ENCODE measurements at places on chromosomes 12 and 14.
A peak's percentile ranks its signal among the peaks of the same experiment; 100 is the strongest.

DNA sequence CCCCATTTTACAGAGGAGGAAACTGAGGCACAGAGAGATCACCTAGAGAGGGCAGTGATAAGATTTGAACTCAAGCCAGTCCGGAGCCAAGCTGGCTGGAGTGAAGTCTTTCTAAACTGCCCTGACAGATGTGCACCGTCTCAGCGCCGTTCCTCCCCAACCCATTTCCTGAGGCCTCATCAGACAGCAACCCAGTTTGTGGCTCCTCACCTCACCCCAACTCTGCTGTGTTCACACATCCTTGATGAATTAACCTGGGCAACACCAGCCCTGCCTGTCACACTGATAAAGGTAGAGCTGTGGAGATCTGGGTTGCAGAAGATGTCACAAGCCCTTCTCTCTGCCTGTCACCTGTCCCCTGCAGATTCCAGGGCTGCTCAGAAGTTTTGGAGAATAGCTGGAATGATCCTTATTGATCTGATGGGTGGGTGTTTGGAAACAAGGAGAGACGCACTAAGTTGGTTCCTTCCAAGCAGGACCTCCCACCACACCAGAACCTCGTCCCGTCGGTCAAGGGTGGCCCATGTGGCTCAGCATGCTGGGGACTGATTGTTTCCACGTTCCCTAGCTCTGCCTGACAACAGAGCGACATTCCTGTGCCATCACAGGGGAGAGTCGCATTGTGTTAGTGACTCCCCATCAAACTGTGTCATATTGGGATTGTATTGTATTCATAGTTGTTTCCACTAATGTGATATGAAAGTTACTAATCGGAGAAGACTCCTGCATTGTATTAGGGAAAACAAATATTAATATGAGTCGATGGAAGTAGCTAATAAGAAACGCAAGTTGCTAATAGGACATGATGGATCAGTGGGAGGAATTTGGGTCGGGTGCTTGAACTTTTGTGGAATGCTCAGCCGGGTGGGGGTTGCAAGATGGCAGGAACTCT, 200.6 kb downstream of the PHETA1 start:
- no peak for DNase-seq

DNA sequence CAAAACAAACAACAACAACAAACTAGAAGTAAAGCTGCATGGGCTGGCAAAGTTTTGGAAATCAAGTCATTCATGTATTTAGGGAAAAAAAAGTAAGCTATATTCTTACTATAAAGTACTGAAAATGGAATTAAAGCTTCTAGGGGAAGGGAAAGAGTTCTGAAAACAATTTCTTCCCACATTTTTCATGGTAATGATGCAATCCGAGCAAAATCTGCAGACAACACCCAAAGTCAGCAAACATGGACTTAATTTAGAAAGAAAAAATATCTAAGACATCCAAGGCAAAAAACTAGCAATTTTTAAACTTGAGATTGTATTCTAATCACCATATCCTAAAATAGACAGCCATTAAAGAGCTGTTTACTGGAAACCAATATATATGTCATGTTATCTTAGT, 86.3 kb downstream of the LRP6 start:
- DNase-seq: no peak

- peak; percentile 19 for DNase-seq
These were observed 501.0 kb downstream of the RERGL start for GRCh38 chr12:17588968-17589367.

DNA sequence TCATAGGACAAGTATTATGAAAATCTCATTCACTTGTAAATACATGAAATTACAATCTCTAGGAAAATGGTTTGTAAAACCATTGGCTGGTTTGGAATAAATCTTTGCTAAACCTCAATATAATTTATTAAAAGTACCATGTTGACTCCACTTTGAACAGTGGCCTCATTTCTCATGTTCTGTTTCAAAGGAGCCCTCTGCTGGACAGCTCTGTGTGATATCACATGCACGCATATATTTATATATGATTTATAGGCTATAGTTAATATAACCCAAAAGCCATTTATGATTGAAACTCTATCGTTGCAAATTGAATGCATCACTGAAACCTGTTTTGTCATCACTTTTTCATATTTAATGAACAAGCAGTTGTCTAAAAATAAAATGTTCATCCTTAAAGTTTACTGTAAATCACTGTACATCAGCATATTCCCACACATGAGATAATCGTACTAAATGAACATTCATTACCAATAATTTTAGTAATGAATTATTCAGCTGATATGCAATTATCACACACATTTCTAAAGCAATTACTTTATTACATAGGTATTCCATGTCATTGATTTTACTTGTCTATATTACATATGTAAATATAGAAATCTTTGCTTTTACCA, 493.8 kb downstream of the NPAS3 start:
- DNase-seq: no peak

- no peak for DNase-seq
These were observed 163.7 kb upstream of the HIF1A start for GRCh38 chr14:61531465-61532122.

GRCh38 chr14:91383439-91383838, 34.2 kb downstream of the CCDC88C start:
- DNase-seq: no peak

DNA sequence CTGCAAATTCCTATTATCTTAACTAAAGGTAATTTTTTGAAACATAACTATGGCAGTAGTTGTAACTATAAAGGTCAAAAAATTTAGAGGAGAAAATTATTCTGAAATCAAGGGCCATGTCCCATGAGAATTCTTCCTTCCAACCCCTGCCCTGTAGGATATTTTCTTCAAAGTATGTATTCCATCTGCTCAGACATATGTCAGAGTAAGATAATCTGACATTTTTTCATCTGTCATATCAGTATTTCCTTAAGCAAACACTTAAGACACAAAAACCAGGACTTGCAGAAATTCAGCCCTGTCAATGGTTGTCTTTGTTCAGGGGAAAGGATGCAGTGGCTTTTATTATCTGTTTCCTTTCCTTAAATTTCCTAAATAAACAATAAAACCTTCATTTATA, 36.3 kb downstream of the ACSS3 start:
- no peak for DNase-seq

- DNase-seq: no peak
These were observed 71.8 kb downstream of the MYRFL start for GRCh38 chr12:69896653-69897381.

- DNase-seq: no peak
These were observed 5.6 kb upstream of the TBK1 start for GRCh38 chr12:64446295-64446694.

GRCh38 chr14:36275741-36276140, 44.7 kb downstream of the MBIP start:
- no peak for DNase-seq

GRCh38 chr12:127273626-127274025, 993.3 kb upstream of the TMEM132C start:
- no peak for DNase-seq

- no peak for DNase-seq
These were observed 3.2 kb upstream of the C12orf42 start for GRCh38 chr12:103498990-103499389.

GRCh38 chr14:97827746-97828145, 1030.6 kb downstream of the VRK1 start:
- DNase-seq: no peak

DNA sequence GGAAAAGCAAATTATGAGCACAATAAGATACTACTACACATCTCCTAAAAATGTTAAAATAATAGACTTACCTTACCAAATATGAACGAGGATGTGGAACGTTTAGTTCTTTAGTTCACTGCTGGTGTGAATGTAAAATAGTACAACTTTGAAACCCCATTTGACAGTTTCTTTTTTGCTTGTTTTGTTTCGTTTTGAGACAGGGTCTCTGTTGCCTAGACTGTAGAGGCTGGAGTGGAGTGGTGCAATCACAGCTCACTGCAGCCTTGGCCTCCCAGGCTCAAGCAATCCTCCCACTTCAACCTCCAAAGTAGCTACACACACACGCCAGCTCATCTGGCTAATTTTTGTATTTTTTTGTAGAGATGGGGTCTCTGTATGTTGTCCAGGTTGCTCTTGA, 136.4 kb upstream of the FAR2 start:
- no peak for DNase-seq

GRCh38 chr12:64203775-64204174, 18.3 kb downstream of the KICS2 start:
- DNase-seq: no peak

DNA sequence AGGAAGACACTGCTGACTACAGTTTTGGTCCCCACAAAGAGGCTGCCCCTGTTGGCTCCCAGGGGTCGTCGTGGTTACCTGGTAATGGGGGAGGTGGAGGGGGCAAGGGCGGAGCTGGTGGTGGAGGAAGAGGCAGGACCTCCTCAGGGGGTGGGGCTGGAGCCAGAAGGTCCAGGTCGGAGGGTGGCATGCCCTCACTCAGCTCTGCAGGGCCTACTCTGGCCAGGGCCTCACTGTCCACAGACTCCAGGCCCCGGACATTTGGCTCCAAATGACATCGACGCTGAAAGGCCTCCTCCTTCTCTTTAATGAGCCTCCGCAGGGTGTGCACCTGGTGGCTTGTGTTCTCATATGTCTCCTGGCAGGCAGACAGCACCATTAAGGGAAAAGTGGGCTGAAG, 28.5 kb downstream of the PRPF40B start:
- no peak for DNase-seq

DNA sequence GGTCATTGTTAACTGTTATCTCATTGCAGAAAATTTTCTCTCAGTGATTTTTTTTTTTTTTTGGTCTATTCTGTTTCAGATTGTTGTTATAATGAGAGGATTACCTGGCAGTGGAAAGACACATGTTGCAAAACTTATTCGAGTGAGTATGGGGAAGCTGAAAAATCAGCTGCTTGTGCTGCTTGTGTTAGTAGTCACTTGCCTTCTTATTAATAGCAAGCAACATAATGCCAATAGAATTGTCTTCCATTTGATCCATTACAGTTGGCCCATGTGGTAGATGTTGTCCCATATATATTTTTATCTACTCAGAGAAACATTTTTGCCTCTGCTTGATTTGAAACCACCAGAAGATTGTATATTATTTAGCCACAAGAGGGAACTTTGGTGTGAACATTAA, 53.0 kb downstream of the YLPM1 start:
- no peak for DNase-seq

DNA sequence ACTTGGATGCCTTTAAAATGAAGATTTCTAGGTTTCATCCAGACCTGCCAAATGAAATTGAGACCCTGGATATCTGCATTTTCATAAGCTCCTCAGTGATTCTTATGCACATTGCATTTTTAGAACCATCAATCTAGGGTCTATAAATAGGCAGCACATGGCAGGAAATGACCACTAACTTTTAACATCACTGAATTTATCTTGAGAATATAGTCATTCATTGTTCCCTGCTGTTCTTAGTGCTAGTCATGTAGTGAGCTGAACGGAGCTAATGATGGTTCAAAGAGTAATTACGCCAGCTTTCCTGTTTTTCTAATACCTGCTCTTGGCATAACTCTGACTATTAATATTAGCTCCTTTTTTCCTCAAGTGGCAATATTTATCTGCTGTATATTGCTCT, 91.6 kb downstream of the TPH2 start:
- DNase-seq: no peak

DNA sequence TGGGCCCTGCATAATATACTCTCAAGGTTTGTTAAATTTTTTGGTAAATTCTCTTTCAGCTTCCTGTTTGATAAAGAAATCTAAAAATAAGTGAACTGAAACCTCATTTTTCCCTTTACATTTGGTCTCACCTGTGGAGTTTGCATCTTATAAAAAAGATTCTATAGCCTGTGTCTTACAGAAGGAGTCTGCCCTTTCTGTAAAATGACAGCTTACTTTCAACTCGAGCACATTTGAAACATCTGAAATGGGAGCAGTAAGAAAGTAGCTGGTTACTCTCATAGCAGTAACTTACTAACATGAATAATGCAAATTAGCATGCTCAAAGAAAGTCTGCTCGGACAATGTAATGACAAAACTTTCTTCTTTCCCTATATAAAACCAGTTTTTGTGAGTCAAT, 155.8 kb downstream of the NELL2 start:
- no peak for DNase-seq

DNA sequence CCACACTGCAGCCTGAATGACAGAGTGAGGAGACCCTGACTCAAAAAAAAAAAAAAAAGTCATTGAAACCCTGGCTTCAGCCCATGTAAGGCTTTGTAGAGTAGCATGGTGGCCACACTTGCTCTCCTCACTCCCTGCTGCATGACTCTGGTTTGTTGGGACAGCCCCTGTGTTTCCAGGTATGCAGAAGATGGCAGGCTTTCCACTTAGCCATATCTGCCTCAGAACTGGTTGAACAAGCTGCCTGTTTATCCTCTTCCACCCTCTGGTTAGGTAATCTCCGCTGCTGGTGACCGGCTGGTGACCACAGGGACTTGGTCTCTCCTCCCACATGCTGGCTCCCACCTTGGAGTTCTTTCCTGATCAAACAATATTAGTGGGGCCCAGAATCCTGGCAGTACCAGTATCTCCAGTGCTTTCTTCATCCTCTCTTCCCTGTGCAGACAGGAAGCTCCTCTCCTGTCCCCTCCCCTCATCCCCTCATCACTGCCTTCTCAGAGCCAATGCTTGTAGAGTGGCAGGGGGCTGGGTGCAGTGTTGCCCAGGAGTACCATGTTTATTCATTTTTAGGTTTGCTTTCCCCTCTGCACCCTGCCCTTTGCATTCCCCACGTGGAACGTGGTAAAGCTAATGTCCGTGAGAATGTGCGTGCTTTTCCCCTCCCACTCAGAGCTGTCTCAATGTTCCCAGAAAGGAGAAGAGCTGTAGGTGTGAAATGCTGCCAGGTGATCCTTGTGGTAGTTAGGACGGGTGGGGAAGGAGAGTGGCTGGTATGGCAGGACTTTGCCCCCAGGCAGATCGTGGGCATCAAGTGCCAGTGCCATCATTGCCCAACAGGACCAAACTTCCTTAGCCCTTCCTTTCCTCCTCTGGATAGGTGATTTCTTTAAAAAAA, 11.3 kb downstream of the ABHD12B start:
- DNase-seq: no peak

DNA sequence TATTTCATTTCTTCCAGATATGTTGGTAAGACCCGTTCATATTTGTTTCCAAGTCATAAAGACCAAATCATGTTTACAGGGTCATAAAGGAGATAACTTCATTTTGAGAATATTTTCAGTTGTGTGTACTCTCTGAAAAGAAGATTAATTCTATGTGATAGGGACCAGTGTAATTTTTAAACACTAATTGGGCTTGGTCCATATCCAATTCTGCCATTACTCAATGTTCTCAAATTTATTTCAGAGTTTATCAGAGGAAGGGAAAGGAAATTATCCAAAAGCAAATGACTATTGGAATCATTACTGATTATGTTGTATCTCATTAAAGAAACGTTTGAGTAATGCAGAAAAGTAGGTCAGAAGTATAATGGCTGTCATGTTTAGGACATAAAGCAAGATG, 126.8 kb upstream of the DCN start:
- DNase-seq: no peak

- DNase-seq: no peak
These were observed 172.3 kb upstream of the NOS1 start for GRCh38 chr12:117533687-117534086.
